Dorsolateral prefrontal cortex (tissue), 122 donors: ENCODE measurements at places on chromosomes 5 and 9. TPM values are rescaled to one million over a fixed set of nuclear protein-coding genes. Genes with fewer than 3 reads are reported as not detected.

The C9orf50 gene
- 1.2 TPM for total RNA-seq

The ESM1 gene
- not detected for total RNA-seq

The IL4 gene
- not detected for total RNA-seq

The THBS4 gene
- total RNA-seq, result 22.6 TPM

GRCh38 chr9:5549658-5550650, 39.6 kb downstream of the PDCD1LG2 start:
- no peak for DNase-seq

DNA sequence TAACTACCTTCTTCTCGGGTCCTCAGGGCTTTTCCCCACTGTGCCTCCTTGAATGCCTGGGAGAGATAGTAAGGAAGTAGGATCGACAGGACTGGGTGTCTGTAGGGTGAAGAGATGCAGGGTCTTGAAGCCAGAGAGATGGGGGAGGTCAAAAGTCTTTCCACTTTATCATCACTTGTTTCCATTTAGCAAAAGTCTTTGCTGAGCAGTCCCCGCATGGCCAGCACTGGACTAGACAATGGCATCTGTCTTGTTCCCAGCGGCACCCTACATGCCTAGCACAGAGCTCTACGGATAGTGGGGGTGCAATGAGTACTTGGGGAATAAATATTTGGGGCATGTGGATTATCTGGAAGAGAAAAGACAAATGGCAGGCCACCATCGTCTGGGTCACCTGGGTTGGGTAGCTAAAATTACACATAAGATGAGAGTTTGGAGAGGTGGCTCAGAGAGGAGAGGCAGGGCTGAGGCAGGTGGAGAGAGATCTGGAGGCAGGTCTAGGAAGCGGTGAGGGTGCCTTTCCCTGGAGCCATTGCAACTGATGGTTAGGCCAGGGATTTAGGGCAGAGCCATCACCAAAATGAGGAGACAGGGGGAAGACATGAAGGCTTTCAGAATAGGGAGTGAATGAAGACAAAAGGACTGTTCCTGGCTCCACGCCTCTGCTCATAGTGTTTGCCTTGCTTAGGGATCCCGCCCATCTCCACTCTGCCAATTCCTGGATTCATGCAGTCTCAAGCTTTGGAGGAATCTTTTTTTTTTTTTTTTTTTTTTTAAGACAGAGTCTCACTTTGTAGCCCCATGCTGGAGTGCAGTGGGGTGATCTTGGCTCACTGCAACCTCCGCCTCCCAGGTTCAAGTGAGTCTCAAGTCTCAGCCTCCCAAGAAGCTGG, 250.8 kb upstream of the KLF4 start:
- no peak for DNase-seq

DNA sequence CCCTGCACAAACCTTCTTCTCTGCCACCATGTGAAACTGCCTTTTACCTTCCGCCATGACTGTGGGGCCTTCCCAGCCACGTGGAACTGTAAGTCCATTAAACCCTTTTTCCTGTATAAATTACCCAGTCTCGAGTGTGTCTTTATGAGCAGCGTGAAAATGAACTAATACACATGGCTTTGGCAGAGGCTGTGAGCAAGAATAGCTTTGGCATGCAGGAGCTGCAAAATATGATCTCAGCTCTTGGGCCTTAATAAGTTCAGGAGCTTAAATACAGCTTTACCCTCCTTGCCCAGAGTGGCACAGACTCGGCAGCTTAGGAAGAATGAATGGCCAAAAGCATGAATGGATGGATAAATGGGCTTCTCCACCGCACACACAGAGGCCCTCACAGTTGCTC, 15.7 kb upstream of the SLC36A1 start:
- no peak for DNase-seq

DNA sequence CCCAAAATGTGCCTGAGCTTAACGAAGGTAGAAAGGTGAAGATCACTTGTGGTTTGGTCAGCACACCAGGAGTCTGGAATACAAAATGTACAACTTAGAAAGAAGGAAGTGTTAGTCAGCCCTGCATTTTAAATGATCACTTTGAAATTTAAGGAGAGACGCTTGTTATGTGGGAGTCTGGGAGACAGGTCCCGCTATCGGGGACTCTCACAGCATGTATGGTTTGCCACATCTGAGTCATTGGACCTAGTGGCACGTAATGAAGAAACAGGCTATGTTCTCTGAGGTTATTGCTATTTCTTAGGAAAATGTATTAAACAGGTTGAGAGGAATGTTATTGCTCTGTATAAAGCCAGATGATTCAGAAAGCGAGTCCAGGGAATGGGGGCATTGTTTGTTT, 2362.5 kb upstream of the WWC1 start:
- DNase-seq, result no peak

GRCh38 chr5:62701036-62701435, 122.4 kb downstream of the LRRC70 start:
- DNase-seq, result no peak

- no peak for DNase-seq
Measured at GRCh38 chr9:34956648-34957047, 1.4 kb upstream of the PHF24 start.

DNA sequence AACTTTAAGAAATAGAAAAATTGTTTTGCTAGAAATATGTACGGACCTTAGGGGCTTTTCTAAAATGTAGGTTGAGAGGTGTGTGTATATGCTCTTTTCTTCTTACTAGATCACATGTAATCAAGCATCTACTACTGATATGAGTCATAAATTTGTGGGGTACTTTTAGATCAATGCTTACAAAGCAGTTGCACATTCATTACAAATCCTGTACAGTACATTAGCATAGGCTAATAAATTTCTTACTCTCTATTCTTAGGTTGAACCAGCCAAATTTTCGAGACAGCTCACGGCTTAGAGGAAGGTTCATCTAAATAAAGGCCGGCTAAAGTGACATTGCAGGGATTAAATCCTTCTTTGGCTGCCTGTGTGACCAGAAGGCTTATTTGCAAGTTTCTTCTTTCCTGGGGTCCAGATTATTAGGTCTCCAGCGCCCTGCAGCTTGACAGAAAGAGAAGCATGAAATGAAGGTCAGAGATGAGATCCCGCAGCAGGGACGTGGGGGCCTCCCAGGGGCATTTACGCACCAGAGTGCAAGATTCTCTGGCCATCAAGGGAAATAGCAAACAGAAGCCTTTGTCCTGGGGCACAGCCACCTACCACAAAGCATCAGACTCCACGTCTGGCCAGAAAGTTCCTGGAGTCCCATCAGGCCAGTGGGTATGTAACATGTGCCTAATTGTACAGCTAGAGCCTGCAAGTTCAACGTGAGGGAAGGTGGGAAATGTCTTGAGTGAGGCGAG, 53.0 kb downstream of the NIM1K start:
- no peak for DNase-seq

DNA sequence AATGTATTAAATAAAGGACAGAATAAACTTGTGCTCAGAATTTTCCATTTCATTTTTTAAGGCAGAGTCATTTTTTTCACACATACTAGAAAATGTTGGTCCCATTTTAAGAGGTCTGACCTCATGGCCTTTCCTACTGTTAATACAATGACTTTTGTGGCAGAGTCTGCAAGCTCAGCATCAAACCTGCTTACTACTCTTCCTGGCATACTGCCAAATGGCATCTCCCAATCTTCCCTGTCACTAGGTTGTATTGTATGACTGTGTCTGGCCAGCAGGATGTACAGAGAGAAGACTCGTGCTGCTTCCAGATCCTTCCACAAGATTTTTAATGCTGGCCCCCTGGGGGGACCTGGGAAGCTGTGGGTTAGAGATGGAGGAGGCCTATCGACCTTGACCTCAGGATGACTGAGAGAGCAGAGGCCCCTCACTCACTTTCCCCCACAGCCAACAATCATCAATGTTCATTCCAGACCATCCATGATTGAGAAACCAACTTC, 64.7 kb downstream of the BARX1 start:
- DNase-seq, result no peak
